ENCODE measurements at places on chromosomes 4 and X.
A peak's percentile ranks its signal among the peaks of the same experiment; 100 is the strongest.

- no peak for DNase-seq
Measured at GRCh38 chr4:20062054-20062453, 189.7 kb upstream of the SLIT2 start.

DNA sequence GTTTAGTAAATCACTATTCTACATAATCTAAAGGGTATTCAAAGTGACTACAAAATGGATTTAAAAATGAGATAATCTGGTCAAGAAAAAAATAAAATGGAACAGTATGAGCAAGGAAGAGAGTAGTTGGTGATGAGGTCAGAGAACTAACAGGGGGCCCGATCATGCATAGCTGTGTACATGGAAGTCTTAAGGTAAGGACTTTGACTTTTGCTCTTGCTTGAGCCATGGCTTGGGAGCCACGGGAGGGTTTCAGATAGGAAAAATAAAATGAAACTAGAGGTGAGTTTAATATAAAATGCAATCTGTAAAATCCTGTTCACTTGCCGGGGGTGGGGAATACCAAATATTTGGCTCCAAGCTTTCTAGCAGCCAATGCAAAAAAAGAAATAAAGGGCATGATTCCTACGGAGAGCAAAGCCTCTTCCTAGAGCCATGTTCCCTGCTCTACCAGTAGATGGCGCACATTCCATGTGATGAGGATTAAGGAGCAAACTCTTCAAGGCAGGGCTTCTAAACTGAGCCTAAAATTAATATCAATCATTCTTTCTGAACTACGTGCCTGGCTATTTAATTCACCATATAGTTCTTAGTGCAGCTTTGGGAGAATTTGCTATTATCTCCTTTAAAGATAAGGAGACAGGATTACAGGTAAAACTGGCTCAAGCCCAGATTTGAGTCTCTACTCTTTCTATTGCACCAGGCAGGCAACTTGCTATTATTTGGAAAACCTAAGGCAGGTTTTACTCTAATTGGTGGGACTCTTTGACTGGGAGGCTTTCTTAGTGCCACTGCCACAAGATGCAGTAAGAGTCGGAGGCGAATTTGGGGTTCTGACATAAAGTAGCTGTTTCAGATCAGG, 6.8 kb upstream of the CLCN5 start:
- DNase-seq, result peak; percentile 39

- DNase-seq, result peak; percentile 80
Measured at GRCh38 chrX:133792198-133792953, 193.0 kb downstream of the GPC3 start.

DNA sequence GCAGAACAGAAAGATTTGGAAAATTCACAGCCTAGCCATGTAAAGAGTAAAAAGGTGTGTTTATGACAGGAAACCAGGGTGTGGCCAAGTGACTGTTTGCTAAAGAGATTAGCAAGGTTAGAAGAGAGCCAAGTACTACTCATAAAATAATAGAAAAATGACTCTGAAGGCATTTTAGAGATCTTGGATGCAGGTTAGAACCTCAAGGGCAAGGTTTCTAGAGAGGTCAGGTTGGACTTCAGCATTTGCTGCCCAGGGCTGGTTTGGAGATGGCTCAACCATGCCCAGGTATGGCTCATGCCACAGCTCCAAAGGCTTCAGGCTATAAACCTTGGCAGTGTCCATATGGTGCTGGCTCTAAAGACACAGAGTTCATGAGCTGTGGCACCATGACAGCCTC, 40.6 kb upstream of the ADGRA3 start:
- no peak for DNase-seq

DNA sequence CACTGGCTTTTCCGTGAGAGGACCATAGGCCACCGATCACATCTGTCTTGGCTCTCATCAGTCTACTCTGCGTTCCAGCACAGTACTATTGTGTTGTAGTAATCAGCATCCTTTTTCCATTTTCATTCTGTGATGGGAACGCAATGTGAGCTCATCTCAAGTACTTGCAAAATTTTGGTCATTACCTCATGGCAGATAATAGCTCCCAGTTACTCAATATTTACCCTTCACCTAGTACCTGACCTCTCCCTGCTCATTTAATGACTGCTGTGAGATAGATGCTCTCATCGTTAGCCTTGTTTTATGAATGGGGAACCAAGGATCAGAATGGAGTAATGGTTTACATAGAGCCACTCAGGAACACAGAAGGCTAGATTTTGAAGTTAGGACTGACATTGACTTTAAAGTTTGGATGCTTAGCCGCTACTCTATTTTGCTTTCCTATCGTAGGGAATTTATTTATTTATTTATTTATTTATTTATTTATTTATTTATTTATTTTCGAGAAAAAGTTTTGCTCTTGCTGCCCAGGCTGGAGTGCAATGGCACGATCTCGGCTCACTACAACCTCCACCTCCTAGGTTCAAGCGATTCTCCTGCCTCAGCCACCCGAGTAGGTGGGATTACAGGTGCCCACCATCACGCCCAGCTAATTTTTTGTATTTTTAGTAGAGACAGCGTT, 6.5 kb upstream of the GPR101 start:
- no peak for DNase-seq

DNA sequence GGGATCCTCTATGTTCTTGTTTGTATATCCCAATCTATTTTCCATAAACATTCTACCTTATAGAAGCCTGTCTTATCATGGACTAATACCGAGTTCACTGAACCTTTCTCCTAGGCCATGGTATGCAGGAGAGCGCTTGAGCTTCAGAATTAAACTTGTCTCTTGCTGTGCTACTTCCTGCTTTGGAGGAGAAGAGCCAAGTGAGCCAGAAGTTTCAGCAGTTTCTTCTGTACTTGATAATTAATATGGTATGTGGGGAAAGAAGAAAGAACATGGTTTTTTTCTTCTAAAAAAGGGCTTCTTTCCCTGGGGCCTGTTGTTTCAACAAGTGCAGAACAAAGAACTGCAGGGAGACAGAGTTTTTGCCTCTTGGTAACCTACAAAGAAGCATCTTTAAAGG, 172.8 kb downstream of the ATG4A start:
- no peak for DNase-seq

- no peak for DNase-seq
Measured at GRCh38 chr4:171650543-171650942, 162.7 kb upstream of the GALNTL6 start.

DNA sequence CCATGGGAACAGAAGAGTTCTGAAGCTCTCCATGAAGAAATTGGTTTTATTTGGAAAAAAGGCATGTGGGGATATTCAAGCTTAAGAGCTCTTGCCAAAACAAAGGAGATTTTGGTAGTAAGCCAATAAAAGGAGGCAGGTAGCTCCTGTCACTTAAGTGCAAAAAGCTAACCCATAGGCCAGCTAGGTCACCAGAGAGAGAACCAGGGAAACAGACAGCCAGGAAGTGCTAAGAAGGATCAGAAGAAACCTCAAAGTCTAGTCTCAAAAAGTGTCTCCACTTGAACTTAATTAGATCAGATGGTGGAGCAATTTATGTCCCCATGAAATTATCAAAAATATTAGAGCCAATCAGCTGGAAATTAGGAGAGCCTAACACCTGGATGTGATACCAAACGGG, 49.2 kb downstream of the CD40LG start:
- DNase-seq, result no peak

GRCh38 chr4:168928346-168928745, 81.7 kb downstream of the CBR4 start:
- no peak for DNase-seq

- DNase-seq, result no peak
Measured at GRCh38 chr4:139988863-139989765, 164.9 kb downstream of the MAML3 start.

GRCh38 chr4:176034936-176035335, 30.7 kb upstream of the WDR17 start:
- DNase-seq, result no peak

DNA sequence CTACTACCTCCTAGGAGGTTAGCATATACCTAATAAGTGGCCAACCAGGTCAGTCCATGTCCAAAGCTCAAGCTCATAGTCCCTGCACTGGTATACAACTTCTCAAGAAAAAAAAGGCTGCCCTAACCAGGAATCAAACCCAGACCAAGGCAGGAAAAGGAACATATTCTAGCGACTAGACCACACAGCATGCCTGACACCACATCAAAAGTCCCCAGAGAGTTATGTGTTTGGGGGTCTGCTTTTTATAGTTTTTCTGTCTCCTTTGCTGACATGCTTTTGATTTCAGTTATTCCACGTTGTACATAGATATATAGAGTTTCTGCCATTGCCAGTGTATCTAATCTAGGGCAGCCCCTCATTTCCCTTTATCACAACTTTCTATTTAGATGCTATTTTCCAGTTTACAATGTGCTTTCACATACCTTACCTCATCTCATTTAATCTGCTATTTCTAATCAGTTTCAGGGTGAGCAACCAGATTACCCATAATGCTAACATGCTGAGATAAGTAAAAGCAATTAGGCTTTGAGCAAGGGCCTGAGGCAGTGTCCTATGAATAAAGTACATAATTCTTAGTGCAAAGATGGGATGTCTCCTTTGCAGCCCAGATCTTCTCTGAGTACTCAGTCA, 17.8 kb downstream of the ARHGEF6 start:
- no peak for DNase-seq

DNA sequence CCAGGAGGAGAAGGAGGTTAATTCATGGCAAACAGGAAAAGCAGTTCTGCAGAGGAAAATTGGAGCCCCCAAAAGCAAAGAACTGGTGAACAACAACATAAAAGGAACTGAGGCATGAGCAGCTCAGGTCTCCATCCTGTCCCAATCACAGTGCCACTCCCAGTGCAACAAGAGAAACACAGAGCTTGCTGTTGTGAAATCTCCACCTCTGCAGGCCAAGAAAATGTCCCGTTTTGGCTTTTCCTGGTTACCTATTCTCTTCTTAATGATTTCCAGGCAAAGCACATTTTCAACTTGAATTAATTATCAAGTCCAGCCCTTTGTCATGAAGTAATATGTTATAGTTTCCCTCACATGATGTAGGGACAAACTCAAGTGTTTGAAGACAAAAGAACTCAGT, 778 bp downstream of the C1QTNF7 start:
- DNase-seq, result no peak

DNA sequence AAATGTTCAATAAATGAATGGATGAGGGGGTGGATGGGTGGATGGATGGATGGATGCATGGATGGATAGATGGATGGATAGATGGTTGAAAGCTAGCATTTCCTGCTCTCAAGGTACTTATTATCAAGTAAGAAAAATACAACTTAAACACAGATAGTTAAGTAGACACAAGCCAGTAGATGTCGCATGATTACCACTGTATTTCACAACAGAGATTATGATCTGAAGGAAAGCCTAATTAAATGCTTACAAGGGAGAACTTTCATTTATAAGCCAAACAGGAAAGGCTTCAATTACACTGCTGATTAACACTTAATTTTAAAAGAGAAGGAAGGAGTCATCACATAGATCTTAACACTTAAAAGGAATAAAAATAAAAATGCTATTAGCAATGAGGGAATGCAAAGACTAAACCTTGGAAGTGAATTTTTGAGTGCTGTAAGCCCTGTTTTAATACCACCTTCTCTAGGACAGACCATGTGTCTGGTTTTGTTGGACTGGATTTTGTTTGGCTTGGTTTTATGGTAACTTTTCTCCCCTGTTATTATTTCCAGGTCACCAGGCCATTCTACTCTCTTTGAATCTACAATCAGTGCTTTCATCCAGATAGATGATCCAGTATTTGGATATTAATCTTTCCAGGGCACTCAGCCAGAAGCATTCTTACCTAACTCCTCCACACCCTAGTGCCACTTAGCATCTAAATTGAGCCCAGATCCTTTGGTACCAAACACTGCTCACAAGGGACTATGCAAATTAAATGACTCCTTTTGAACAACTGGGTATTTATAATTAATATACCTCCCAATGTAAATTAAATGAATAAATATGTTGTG, 75.5 kb upstream of the SLC39A8 start:
- no peak for DNase-seq

Data from right hindlimb (tissue), 1 donor.